ENCODE measurements at places on chromosomes 4 and X.

- H3K27me3 ChIP-seq: no peaks in the 10 kb centered on the region
- H3K36me3 ChIP-seq: no peaks in the 10 kb centered on the region
- no peaks in the 10 kb centered on the region for H3K4me1 ChIP-seq
- no peak overlapping the region for H3K4me3 ChIP-seq
- DNase-seq: no peak
Measured at GRCh38 chr4:14165222-14165920, 537.8 kb upstream of the BOD1L1 start.

- DNase-seq: no peak
- no peak overlapping the region for H3K4me3 ChIP-seq
- no peaks in the 10 kb centered on the region for H3K4me1 ChIP-seq
Measured at GRCh38 chr4:176185051-176185450, 10.3 kb downstream of the SPATA4 start.

DNA sequence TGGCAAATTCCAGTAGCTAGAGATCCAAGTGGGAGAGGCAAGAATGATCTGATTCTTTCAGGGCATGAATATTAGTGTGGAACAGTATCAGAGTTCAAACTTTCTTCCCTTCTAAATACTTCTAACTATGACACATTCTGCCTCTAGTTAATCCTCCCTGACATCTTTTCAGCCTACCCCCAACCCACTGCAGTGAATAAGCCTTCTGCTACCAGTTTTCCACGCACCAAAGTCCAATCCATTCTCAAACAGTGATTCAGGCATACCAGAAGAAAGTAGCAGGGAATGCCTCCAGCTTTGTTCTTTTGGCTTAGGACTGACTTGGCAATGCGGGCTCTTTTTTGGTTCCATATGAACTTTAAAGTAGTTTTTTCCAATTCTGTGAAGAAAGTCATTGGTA is 155.4 kb upstream of the FTHL17 start:
- H3K4me3 ChIP-seq: no peak overlapping the region
- DNase-seq: no peak
- H3K36me3 ChIP-seq: no peaks in the 10 kb centered on the region
- no peak overlapping the region for H3K27ac ChIP-seq
- no peaks in the 10 kb centered on the region for H3K27me3 ChIP-seq
- no peaks in the 10 kb centered on the region for H3K4me1 ChIP-seq

GRCh38 chr4:106172861-106173260 is 143.1 kb downstream of the TBCK start:
- H3K27ac ChIP-seq: no peak overlapping the region
- no peaks in the 10 kb centered on the region for H3K27me3 ChIP-seq
- no peak for DNase-seq
- H3K4me1 ChIP-seq: no peaks in the 10 kb centered on the region
- H3K4me3 ChIP-seq: no peak overlapping the region
- H3K36me3 ChIP-seq: peaks cover 5% of the 10 kb centered on the region

- H3K36me3 ChIP-seq: no peaks in the 10 kb centered on the region
- DNase-seq: no peak
- no peak overlapping the region for H3K27ac ChIP-seq
- H3K27me3 ChIP-seq: no peaks in the 10 kb centered on the region
- no peaks in the 10 kb centered on the region for H3K4me1 ChIP-seq
Measured at GRCh38 chr4:79132826-79133225, 193.0 kb downstream of the NAA11 start.

DNA sequence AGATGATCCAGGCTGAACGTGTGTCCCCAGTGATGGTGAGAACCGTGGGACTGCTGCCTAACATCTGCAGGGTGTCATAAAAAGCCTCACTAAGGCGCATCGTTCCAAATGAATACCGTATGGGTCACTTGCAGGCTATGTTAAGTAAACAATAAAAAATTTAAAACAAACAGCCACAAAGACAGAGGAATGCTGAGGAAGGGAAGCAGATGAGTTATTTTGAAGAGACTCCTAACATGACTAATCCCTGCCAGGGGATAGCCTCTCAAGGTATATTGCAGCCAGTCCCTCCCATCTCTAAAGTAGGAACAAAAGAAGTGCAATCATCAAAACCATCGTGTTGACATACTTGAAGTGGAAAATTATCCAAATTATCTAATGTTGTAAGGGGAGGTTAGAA is 83.8 kb downstream of the UNC5C start:
- H3K27me3 ChIP-seq: no peaks in the 10 kb centered on the region
- H3K4me1 ChIP-seq: no peaks in the 10 kb centered on the region
- no peaks in the 10 kb centered on the region for H3K36me3 ChIP-seq
- DNase-seq: no peak
- H3K27ac ChIP-seq: no peak overlapping the region
- H3K4me3 ChIP-seq: no peak overlapping the region

DNA sequence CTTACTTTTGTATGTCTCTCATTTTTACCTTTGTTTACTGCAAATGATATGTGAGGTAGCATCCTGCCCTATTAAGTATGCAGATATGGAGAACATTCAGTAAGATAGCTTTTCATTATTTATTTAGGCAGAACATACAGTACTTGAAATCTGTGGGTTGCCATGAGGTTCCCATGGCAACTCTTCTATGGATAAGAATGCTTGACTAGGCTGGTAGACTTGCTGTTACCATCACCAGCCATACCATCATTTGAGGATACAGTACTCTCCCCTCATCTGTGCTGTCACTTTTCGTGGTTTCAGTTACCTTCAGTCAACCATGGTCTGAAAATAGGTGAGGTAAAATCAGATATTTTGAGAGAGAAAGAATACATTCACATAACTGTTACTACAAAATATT is 56.7 kb downstream of the NAF1 start:
- H3K4me3 ChIP-seq: no peak overlapping the region
- H3K4me1 ChIP-seq: no peaks in the 10 kb centered on the region
- H3K27ac ChIP-seq: no peak overlapping the region

GRCh38 chrX:155953055-155953454 is 44.4 kb upstream of the IL9R start:
- H3K27me3 ChIP-seq: no peaks in the 10 kb centered on the region
- H3K27ac ChIP-seq: no peak overlapping the region
- H3K36me3 ChIP-seq: no peaks in the 10 kb centered on the region
- no peak for DNase-seq
- H3K4me3 ChIP-seq: no peak overlapping the region
- no peaks in the 10 kb centered on the region for H3K4me1 ChIP-seq

- no peaks in the 10 kb centered on the region for H3K4me1 ChIP-seq
- no peak overlapping the region for H3K4me3 ChIP-seq
- no peaks in the 10 kb centered on the region for H3K36me3 ChIP-seq
- H3K27ac ChIP-seq: no peak overlapping the region
Measured at GRCh38 chr4:86558797-86559196, 35.3 kb upstream of the PTPN13 start.

GRCh38 chr4:2370597-2371320 is 47.7 kb downstream of the ZFYVE28 start:
- H3K4me1 ChIP-seq: peaks cover 2% of the 10 kb centered on the region
- H3K27me3 ChIP-seq: peaks cover 7% of the 10 kb centered on the region
- no peak overlapping the region for H3K4me3 ChIP-seq

DNA sequence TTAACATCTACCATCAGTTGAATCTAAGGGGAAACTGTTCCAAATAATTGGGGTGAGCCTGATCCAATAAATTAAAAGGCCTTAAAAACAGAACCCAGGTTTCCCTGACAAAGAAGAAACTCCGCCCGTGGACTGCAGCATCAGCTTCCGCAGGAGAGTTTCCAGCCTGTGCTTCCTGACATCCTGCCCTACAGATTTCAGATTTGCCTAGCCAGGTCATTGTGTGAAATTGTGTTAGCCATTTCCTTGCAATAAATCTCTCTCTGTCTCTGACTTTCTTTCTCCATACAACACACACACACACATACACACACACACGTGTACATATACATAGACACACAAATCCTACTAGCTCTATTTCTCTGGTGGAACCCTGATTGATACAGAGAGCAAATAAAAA is 48.3 kb upstream of the LCORL start:
- peaks cover 5% of the 10 kb centered on the region for H3K27me3 ChIP-seq
- H3K36me3 ChIP-seq: no peaks in the 10 kb centered on the region
- H3K27ac ChIP-seq: no peak overlapping the region
- DNase-seq: no peak
- H3K4me3 ChIP-seq: no peak overlapping the region

GRCh38 chrX:65598559-65599147 is 64.1 kb upstream of the LAS1L start:
- H3K36me3 ChIP-seq: no peaks in the 10 kb centered on the region
- no peaks in the 10 kb centered on the region for H3K27me3 ChIP-seq
- no peak overlapping the region for H3K27ac ChIP-seq
- H3K4me1 ChIP-seq: no peaks in the 10 kb centered on the region
- no peak for DNase-seq
- H3K4me3 ChIP-seq: no peak overlapping the region

DNA sequence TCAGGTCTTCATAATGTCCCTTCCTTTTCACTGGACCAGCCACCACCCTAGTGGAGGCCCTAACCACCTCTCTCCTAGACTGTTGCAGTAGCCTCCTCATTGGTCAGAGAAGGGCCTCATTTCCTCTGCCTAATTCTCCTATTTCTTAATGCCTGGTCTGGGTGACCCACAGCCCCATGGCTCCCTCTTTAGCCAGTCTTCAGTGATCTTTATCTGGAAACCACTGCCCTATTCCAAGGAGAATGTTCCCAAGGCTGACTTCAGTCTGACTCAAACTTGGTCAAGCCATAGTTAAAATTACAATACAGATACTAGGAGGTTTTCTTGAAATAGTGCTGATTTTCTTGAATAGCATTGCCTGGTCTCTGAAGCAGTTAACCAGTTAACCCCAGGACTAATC is 53.6 kb upstream of the PRPS1 start:
- no peaks in the 10 kb centered on the region for H3K27me3 ChIP-seq
- peaks cover 2% of the 10 kb centered on the region for H3K36me3 ChIP-seq
- H3K4me1 ChIP-seq: no peaks in the 10 kb centered on the region
- DNase-seq: no peak

DNA sequence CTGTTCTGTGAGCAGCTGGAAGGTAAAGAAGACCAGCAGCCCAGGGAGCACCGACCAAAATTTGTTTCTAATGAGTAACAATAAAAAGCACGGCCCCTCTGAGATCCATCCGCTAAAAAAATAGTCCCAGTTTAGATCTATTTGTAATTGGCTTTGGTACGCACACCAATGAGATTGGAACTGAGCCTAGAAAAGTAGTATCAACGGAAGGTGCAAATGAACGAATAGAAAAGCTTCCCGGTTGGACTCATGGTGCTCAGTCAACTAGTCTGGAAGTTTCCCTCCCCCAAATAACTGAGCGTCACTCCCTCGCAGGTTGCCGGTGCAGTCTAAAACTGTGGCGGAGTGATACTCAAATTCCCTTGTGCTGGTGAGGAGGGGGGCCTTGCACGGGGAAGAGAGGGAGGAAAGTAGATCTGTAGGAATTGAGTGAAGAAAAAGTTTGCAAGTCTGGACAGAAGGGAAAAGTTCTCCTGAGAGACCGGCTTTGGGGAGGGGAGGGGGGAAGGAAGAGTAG is at the start of gene COL4A5:
Gene COL4A5, plus strand, starts transcription at position 413 of the 517 bp plus-strand sequence. CDS start 288 bp downstream, outside the sequence.
- no peaks in the 10 kb centered on the region for H3K4me1 ChIP-seq
- H3K27me3 ChIP-seq: no peaks in the 10 kb centered on the region
- peak; percentile 72 for DNase-seq
- peak within 1 kb of the TSS; percentile 82 for H3K27ac ChIP-seq
- no peaks in the 10 kb centered on the region for H3K36me3 ChIP-seq

GRCh38 chr4:147546349-147546748 is 65.5 kb downstream of the EDNRA start:
- no peaks in the 10 kb centered on the region for H3K4me1 ChIP-seq
- no peak overlapping the region for H3K4me3 ChIP-seq
- H3K27me3 ChIP-seq: no peaks in the 10 kb centered on the region
- no peak overlapping the region for H3K27ac ChIP-seq

- no peak overlapping the region for H3K4me3 ChIP-seq
Measured at GRCh38 chrX:40383969-40384368, 196.8 kb upstream of the ATP6AP2 start.

- H3K4me3 ChIP-seq: no peak overlapping the region
- no peak for DNase-seq
- H3K4me1 ChIP-seq: no peaks in the 10 kb centered on the region
- H3K36me3 ChIP-seq: no peaks in the 10 kb centered on the region
- peaks cover 3% of the 10 kb centered on the region for H3K27me3 ChIP-seq
- H3K27ac ChIP-seq: no peak overlapping the region
Measured at GRCh38 chrX:39011454-39012221, 210.4 kb downstream of the MID1IP1 start.

GRCh38 chr4:10837151-10837550 is 152.6 kb upstream of the CLNK start:
- DNase-seq: no peak
- no peaks in the 10 kb centered on the region for H3K4me1 ChIP-seq
- H3K4me3 ChIP-seq: no peak overlapping the region
- H3K36me3 ChIP-seq: no peaks in the 10 kb centered on the region

GRCh38 chrX:1215123-1215823 is 2.8 kb upstream of the CRLF2 start:
- no peak overlapping the region for H3K27ac ChIP-seq
- H3K4me1 ChIP-seq: no peaks in the 10 kb centered on the region
- no peaks in the 10 kb centered on the region for H3K27me3 ChIP-seq
- no peaks in the 10 kb centered on the region for H3K36me3 ChIP-seq
- H3K4me3 ChIP-seq: no peak overlapping the region

DNA sequence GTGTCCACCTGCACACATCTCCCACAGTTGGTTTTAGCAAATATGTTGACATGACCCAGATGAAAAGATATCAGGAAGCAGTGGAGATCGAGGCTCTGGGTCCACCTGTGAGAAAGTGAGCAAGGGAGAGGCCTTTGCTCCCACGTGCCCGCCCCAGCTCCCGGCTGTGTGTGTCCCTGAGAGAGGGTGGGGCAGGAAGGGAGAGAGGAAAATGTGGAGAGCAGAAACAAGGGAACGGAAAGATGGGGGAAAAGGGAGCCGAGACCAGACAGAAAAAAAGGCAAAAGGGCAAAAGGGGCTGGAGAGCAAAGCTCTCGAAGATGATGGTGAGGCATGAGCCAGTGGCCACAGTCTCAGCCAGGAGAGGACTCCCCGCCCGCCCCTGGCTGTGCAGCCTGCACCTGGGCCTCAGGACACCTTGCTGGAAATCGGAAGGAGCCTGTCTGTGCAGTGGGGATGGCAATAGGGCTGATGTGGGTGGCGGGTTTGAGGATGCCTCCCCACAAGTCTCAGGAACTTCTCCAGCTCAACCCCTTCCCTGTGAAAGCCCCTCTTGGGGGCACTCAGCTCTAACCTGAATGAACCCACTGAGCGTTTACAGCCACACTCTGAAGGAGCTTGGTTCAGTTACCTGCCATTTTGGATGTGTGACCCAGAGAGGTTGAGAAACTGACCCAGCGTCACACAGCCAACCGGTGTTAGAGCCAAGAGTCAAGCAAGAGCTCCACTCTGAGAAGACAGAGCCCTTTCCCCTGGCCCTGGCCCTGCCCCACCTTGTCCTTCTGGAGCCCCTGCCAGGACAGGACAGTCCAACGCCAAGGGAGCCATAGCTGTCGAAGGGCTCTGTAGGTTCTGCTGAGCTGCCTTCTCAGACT is 20.3 kb upstream of the MSX1 start:
- H3K27me3 ChIP-seq: no peaks in the 10 kb centered on the region
- peak overlapping the region; percentile 69 for H3K27ac ChIP-seq
- H3K4me1 ChIP-seq: peaks cover 18% of the 10 kb centered on the region
- no peaks in the 10 kb centered on the region for H3K36me3 ChIP-seq
- no peak overlapping the region for H3K4me3 ChIP-seq
